Left cardiac atrium (tissue), 4 donors: ENCODE measurements at places on chromosomes 1 and 21.

- DNase-seq, result no peak
Observed at GRCh38 chr1:88608139-88608943, 75.7 kb upstream of the PKN2 start.

DNA sequence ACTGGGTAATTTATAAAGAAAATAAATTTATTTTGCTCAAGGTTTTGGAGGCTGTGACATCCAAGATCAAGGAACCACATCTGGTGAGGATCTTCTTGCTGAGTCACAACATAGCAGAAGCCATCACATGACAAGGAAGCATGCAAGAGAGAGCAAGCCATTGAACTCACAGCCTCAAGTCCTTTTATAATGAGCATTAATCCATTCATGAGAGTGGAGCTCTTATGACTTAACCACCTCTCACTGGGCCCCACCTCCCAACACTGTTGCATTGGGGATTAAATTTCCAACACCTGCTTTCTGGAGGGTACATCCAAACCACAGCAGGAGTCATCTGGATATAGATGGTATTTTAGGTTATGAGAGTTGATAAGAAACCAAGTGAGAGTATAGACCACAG is 20.6 kb upstream of the EGLN1 start:
- no peak for DNase-seq

- no peak for DNase-seq
Observed at GRCh38 chr1:236235116-236235515, 46.6 kb downstream of the ERO1B start.

DNA sequence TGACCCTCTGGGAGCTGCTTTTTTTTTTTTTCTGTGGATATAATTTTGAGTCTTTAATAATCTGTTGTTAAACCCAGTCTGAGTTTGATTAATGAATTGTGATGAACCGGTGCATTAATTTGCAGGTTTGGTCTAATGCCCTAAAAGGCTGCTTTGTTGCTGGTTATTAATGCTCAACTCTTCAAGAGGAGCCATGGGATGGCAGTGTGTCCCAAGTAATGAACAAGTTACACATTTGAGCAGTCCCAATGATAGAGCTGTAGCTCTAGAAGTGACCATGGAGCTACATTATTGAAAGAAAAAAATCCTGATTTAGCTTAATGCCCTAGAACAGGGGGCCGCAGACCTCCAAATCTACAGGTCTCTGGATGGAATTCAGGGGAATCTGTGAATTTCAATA is 53.1 kb downstream of the RWDD3 start:
- DNase-seq, result no peak
